ENCODE measurements at places on chromosomes 7 and 10.

- no peak for DNase-seq
Observed at GRCh38 chr7:105703207-105703930, 122.1 kb upstream of the EFCAB10 start.

- no peak for DNase-seq
Observed at GRCh38 chr10:33547976-33548375, 213.5 kb upstream of the NRP1 start.

GRCh38 chr7:127380479-127380878 is 12.0 kb downstream of the ZNF800 start:
- DNase-seq, result no peak

DNA sequence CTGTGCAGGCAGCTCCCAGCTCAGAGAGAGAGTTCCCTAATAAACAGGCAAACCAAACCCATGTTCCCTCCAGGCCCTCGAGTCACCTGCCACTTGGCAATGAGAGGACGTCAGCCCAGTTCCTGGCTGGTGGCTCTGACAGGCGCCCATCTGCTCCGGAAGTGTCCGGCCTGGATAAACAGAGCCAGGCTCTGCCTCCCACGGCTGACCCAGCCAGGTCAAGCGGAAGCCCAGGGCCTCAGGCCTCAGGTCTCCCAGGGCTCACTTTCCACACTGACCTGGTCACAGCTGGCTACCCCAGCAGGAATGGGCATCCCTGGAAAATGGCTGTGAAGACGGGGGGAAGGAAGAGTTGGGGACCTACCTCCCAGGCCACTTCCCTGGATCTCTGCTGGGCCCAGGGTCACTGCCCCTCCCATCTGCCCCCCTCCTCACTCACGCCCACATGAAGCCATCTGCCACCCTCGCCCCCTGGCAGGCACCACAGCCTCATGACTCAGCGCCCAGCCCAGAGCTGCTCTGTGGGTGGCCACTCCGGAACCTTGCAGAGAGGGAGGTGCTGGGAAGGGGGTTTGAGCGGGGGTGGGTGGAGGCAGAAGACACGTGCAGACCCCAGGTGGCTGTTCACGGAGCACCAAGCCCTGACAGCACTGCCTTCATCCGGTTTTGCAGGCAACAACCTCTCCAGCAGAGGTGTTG is 37.4 kb upstream of the DUSP5 start:
- no peak for DNase-seq

DNA sequence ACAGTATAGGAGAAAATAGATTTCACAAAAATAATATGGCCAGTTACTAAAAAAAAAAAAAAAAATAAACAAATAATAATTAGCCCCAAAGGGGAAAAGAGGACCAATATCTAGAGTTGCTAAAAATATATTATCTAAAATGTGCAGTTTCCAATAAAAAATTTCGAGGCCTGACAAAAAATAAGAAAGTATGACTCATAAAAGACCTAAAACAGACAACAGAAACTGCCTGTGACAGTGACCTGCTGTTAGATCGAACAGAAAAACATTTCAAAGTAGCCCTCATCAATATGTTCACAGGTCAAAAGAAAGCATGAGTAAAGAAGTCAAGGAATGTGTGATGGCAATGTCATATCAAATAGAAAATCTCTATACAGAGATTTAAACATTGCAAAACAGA is 11.8 kb upstream of the TSPAN12 start:
- DNase-seq, result no peak

- no peak for DNase-seq
Observed at GRCh38 chr10:43237128-43237527, 29.7 kb downstream of the RASGEF1A start.

- DNase-seq, result no peak
Observed at GRCh38 chr10:17756557-17757217, 4.7 kb downstream of the TMEM236 start.

GRCh38 chr7:103343758-103344452 is 662 bp downstream of the DNAJC2 start:
- DNase-seq, result no peak

- no peak for DNase-seq
Observed at GRCh38 chr10:103193820-103194529, 903 bp upstream of the NT5C2 start.

- DNase-seq, result no peak
Observed at GRCh38 chr10:33094263-33095051, 136.4 kb upstream of the ITGB1 start.

DNA sequence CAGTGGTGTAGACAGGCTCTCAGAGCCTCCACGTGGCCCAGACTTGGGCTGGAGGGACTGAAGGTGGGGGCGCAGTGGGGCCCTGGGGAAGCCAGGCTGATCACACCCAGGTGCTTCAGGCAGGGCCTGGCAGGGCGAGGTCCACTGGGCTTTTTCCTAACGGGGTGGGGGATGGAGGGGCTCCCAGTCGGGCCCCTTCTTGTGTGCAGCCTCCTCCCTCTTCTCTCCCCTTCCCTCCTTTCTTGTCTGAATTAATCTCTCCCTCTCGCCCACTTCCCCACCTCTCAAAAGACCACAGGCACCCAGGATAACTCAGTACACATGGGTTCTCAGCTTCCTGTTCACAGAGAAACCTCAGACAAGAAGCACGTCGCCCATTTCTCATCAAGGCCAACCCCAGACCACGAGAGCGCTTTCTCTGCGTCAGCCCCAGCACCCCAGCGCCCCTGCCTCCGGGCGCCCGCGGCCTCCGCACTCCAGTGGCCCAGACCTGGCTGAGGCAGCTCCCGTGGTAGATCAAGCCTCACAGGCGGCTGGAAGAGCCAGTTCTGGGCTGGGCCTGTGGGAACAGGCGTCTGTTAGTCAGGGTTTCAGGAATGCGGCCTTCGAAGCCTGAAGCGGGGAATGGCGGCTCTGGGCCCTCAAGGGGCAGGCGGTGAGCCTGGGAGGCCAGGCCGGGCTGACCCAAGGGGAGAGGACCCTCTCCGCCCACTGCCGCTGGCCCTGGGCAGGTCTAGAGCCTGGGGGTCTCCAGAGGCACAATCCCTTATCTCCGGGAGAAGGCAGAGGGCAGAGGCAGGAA is 50.6 kb downstream of the PWWP2B start:
- peak; percentile 19 for DNase-seq

GRCh38 chr7:156640949-156641485 is 443 bp downstream of the RNF32 start:
- no peak for DNase-seq

DNA sequence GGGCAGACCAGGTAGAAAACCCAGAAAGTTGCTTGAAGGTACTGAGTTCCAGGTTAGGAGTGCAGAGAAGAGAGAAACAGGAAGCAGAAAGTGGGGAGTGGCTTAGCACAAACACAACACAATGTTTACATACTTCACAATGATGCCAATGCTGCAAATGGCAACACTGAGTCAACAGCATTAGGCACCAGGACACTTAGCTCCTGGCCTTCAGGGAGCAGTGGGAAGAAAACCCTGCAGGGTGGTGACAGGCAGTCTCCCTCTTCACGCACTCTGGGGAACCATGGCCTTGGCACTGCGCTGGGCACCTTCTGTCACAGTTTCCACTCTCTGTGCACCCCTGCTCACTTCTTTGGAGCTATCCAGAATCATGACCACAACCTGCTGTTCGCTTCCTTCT is 7.3 kb downstream of the ICA1 start:
- no peak for DNase-seq

GRCh38 chr7:47389171-47389922 is 192.6 kb downstream of the TNS3 start:
- DNase-seq, result no peak

- DNase-seq, result no peak
Observed at GRCh38 chr10:119104654-119105015, 722 bp downstream of the DENND10 start.

DNA sequence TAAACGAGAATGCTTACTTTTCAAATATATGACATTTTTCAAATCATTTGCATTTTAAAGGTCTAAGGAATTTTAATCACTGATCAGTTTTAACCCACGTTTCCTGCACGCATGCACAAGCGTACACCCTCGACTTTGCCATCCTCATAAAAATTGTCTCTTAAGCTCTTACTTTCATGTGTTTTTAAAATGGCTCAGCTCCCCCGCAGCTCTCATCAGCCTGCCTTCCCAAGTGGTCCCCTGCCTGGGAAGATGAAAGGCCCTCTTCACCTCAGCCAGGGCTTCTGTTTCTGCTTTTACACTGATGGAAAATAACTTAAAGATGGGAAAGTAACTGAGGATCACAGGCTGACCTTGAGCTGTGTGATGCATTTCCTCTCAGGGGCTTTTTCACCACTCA is 131.6 kb upstream of the LSM8 start:
- DNase-seq, result no peak

DNA sequence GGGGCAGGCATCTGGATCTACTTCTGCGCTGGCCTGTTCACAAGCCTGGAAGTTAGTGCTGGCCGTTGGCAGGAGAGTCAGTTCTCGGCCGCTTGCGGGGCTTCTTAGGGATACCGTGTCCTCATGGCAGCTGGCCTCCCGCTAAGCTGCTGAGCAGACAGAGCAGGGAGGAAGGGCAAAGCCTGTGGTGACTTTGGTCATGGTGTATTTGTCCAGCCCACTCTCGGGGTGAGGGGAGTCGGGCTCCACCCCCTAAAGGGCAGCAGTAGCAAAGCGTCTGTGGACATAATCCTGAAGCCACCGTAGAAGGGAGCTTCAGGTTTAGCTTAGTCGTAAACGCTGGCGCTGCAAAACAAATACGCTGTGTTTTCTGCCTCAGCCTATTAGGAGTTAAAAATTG is 12.2 kb downstream of the UBE3C start:
- DNase-seq, result no peak

DNA sequence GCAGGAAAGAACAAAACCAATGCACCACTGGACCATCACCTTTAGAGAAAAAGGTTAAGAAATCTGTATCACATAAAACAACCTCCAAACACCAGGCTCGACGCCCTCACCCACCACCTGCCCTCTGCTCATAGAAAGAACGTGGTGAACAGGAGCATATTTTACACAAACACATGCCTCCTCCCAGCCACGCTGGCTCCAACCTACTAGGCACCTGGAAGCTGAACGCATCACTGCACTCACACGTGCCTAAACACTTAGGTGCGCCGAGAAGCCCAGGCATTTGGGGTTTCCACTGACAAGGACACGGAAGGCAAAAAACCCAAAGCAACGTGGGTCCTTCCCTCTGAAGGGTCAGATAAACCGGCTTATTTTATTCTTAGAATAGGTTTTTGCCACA is 56.0 kb downstream of the PTPRN2 start:
- no peak for DNase-seq

GRCh38 chr10:91444211-91445182 is 34.4 kb downstream of the HECTD2 start:
- no peak for DNase-seq

DNA sequence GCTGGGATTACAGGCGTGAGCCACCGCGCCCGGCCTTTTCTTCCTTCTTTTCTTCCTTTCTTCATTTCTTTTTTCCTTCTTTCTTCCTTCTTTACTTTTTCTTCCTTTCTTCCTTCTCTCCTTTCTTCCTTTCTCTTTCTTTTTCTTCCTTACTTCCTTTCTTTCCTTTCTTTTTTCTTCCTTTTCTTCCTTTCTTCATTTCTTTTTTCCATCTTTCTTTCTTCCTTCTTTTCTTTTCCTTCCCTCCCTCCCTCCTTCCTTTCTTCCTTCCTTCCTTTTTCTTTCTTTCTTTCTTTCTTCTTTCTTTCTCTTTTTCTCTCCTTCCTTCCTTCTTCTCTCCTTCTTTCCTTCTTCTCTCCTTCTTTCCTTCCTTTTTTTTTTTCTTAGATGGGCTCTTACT is 47.0 kb upstream of the CUX1 start:
- no peak for DNase-seq

- no peak for DNase-seq
Observed at GRCh38 chr7:9488555-9488954, 1055.1 kb downstream of the NXPH1 start.

GRCh38 chr7:158403013-158403821 is 184.4 kb downstream of the PTPRN2 start:
- no peak for DNase-seq

DNA sequence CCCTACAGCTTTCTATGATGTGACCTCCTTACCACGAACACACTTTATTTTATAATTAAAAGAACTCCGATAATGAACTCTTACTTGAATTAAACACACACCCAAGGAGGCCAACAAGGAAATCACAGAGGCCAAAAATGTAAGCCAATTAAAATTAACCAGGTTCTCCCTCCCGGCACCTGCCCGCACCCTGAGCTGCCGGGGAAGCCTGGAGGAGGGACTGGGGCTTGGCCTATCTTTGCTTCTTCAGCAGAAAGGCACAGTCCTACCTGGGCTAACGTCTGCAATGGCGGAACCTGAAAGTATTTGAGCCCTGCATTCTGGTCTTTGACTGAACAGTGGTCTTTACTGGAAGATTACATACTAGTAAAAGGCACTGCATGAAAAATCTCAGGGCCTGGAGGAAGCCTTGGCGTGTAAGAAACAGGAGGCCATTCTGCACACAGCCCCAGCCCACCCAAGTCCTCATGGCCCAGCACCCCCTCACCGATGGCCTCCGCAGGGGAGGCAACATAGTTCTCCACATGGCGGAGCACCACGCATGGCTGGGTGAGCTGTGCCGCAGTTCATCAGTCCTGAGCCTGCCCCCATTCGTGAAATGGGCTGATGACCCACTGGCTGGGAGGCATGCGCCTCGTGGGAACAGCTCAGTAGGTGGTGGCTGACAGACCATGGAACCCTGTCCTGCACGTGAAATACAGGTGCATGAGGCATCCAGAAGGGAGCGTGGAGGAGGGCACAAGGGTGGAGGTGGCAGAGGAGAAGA is 173.8 kb downstream of the PARD3 start:
- DNase-seq, result no peak

DNA sequence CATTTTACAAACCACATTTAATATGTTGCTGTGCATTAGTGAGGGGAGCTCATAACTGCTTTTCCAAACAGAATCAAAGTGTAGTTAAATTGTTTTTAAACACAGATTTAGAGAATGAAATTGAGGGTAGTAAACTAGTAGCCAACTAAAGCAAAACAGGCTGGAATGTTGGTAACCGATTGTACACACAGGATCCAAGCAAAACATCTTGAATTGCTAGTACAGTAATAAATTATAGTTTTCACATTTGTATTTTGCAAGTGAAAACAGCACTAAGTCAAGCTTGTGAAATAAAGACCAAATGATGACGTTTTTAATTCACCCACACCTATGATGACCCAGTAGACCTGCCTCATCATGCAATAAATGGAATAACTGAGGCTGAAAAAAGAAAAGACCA is 198.3 kb downstream of the HDAC9 start:
- no peak for DNase-seq

- no peak for DNase-seq
Observed at GRCh38 chr7:44534501-44534900, 6.6 kb downstream of the NPC1L1 start.

- no peak for DNase-seq
Observed at GRCh38 chr10:101311185-101312066, 42.5 kb upstream of the BTRC start.

- no peak for DNase-seq
Observed at GRCh38 chr7:30212701-30213111, 71.7 kb upstream of the ZNRF2 start.

- DNase-seq, result no peak
Observed at GRCh38 chr7:110541962-110542361, 549.0 kb upstream of the LRRN3 start.

DNA sequence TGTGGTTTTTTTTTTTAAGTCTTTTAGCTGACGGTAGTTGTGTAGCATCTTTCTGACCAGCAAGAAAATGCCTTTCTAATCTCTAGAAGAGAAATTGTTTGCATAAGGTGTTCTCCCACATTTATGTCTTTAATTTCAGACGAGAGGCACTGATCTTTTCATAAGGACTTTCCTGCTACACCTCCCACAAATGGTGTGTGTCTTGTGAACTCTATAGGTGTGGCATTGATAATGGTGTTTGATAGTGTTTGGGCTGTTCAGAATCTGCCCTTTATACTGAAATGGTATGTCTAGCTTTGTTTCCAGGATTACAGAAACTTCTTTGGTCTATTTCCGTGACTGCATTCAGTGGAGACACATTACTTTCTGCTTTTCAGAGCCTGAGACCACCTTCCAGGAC is 21.6 kb upstream of the ATXN7L1 start:
- DNase-seq, result no peak
